ENCODE measurements at places on chromosomes 5 and 9. TPM values are rescaled to one million over a fixed set of nuclear protein-coding genes. Genes with fewer than 3 reads are reported as not detected.

- H3K4me3 ChIP-seq = no peak overlapping the region
- H3K4me1 ChIP-seq = no peaks in the 10 kb centered on the region
- H3K36me3 ChIP-seq = no peaks in the 10 kb centered on the region
- DNase-seq = no peak
- no peak overlapping the region for H3K27ac ChIP-seq
These were observed 170.0 kb downstream of the CACNA1B start for GRCh38 chr9:138047469-138048040.

- DNase-seq = no peak
- peaks cover 6% of the 10 kb centered on the region for H3K4me1 ChIP-seq
- no peak overlapping the region for H3K27ac ChIP-seq
- no peak overlapping the region for H3K4me3 ChIP-seq
- H3K36me3 ChIP-seq = no peaks in the 10 kb centered on the region
These were observed 452.0 kb upstream of the ZNF608 start for GRCh38 chr5:125198270-125198974.

DNA sequence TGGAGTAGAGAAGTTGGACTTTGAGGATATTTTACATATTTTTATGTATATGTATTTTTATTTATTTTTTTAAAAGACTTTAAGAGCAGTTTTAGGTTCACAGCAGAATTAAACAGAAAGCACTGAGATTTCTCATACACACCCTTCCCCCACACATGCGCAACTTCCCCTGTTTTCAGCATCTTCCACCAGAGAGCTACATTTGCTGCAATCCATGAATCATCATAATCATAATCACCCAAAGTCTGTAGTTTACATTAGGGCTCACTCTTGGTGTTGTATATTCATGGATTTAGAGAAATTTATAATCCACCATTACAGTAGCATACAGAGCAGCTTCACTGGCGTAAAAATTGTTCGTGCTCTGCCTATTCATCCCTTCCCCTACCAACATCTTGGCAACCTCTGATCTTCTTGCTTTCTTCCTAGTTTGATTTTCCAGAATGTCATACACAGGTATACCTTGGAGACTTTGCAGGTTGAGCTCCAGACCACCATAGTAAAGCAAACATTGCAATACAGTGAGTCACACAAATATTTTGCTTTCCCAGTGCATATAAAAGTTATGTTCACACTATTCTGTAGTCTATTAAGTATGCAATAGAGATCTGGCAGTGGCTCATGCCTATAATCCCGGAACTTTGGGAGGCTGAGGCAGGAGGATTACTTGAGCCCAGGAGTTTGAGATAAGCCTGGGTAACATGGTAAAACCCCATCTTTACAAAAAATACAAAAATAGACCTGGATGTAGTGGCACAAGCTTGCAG lies 9.6 kb upstream of the CCDC171 start:
- H3K4me1 ChIP-seq = no peaks in the 10 kb centered on the region
- H3K27ac ChIP-seq = no peak overlapping the region
- no peak overlapping the region for H3K4me3 ChIP-seq
- DNase-seq = no peak

DNA sequence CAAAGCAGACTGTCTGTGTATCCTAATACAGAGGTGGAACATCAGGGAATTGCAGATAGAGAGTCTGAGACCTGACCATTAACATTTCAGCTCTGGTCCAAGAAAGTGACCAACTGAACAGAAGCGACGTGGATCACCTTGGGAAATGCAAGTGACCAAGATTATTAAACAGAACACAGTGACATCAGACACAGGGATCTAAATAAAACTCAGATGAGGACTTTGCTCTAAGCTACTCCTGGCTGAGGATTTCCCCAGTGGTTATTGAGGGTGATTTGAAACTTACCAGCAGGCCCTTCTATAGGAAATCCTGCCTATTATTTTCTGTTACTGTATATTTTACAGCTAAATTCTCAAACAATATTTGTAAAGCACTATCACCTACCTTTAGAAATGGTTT lies 436.0 kb downstream of the TMEM38B start:
- H3K27ac ChIP-seq = no peak overlapping the region
- no peaks in the 10 kb centered on the region for H3K4me1 ChIP-seq
- no peaks in the 10 kb centered on the region for H3K36me3 ChIP-seq
- no peak overlapping the region for H3K4me3 ChIP-seq

DNA sequence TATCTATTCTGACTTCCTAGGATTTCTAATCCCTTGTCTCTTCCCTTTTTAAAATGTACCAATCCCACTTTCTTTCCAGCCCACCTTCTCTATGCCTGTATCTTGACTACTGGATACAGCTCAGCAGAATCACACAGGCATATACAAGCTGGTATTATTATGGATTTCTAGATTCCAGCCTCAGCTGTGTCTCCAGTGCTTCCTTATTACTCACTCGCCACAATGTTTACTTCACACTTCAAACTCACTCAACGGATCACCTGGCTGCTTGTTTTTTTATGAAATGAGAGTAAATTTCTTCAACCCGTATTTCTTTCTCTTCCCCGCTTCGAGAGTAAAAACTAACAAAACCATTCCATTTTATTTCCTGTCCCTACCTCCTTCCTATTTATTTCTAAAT lies 38.8 kb downstream of the CWC27 start:
- H3K4me1 ChIP-seq = no peaks in the 10 kb centered on the region
- no peak for DNase-seq
- no peak overlapping the region for H3K4me3 ChIP-seq
- no peaks in the 10 kb centered on the region for H3K27me3 ChIP-seq
- H3K36me3 ChIP-seq = peaks cover 28% of the 10 kb centered on the region

Gene GMCL2
- not detected for total RNA-seq

Gene QRFP
- not detected for total RNA-seq

Gene DMRT2
- not detected for total RNA-seq

Gene IL4
- total RNA-seq = 8.1 TPM

GRCh38 chr9:92402826-92403745 lies 1.3 kb downstream of the OGN start:
- no peak for DNase-seq
- H3K4me3 ChIP-seq = no peak overlapping the region

Gene G3BP1
- total RNA-seq = 94.9 TPM

- H3K36me3 ChIP-seq = peaks cover 9% of the 10 kb centered on the region
- peak overlapping the region; percentile 92 for H3K27ac ChIP-seq
- peaks cover 30% of the 10 kb centered on the region for H3K4me1 ChIP-seq
- peak; percentile 37 for DNase-seq
- no peaks in the 10 kb centered on the region for H3K27me3 ChIP-seq
These were observed 98.4 kb downstream of the FNBP1 start for GRCh38 chr9:129944506-129945116.

Data from natural killer cell (primary cell).